Glomerular endothelial cell (primary cell): ENCODE measurements at places on chromosomes 2 and 18. TPM values are rescaled to one million over a fixed set of nuclear protein-coding genes. Genes with fewer than 3 reads are reported as not detected.

- no peak for DNase-seq
These were observed 5.7 kb downstream of the SMC6 start for GRCh38 chr2:17747684-17748452.

Gene ABCG8
- not detected in 2 replicates for total RNA-seq

Gene REEP1
- total RNA-seq, result 0.05 and 0.06 TPM in 2 replicates

GRCh38 chr2:1976728-1977416, 232.6 kb upstream of the PXDN start:
- no peak for DNase-seq

DNA sequence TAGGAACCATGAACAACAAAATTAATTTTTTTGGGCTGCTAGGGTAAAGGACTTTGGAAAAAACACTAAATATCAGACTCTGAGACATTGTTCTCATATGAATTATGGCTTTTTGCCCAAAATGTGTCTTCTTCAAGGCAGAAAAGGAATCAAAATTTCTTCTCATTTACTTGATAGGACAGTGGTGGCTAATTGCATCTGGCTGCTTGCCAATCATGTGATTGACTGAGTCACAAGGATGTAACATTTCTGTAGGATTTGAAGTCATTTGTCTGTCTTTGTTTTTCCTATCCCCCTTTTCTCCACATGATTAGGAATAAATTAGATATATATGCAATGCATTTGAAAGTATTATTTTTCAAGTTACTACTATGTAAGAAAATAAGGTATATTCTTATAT, 130.2 kb downstream of the SLC4A10 start:
- no peak for DNase-seq

- DNase-seq, result peak; percentile 68
These were observed 8.0 kb upstream of the ITGB6 start for GRCh38 chr2:160207804-160208654.

Gene C2orf78
- not detected in 2 replicates for total RNA-seq

GRCh38 chr18:68233018-68233417, 481.9 kb downstream of the TMX3 start:
- DNase-seq, result no peak

DNA sequence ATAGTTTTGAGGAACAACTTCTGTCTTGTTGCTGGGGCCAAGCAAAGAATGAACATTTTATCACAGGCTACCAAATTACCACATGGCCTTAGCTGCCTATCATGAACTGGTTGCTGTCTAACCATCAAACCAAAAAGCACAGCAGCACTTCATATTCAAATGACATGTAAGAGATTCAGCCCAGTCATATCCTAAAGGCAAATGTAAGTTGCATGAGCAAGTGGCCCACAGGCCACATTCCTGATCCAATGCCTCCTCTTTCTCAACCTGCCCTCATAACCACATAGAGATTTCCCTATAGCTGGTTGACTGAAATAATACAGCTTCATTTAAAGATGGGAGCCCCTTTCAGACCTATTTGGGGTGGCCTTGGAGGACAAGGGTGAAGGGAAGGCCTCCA, 572.3 kb downstream of the IRS1 start:
- no peak for DNase-seq

DNA sequence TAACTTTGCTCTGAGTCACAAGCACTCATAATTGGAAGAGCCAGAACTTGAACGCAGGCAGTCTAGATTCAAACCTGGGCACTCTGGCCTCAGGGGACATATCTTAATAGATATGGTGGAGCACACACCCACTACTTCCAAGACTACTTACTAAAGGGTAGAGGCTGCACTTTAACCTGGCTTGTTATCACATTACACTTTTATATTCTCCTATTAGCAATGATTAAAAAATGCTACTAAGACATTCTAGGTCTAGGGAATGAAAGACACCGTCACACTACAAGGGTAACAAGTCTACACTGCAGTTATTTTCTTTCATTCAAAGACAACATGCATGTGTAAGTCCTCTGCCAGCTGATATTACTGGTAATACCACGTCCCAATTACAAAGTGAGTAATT, 258.8 kb downstream of the ZNF521 start:
- DNase-seq, result no peak

Gene TMEFF2
- not detected in 2 replicates for total RNA-seq

GRCh38 chr2:228681426-228681825, 499.9 kb upstream of the SPHKAP start:
- DNase-seq, result no peak

- DNase-seq, result no peak
These were observed 11.8 kb downstream of the CYRIA start for GRCh38 chr2:16653799-16654198.

- DNase-seq, result no peak
These were observed 376.3 kb upstream of the UBE2E3 start for GRCh38 chr2:180604077-180604476.

Gene DAW1
- 0.58 TPM in 1 of 2 replicates, not detected in the other for total RNA-seq

- DNase-seq, result peak; percentile 52
These were observed 456.6 kb upstream of the UBE2E3 start for GRCh38 chr2:180523621-180524340.

DNA sequence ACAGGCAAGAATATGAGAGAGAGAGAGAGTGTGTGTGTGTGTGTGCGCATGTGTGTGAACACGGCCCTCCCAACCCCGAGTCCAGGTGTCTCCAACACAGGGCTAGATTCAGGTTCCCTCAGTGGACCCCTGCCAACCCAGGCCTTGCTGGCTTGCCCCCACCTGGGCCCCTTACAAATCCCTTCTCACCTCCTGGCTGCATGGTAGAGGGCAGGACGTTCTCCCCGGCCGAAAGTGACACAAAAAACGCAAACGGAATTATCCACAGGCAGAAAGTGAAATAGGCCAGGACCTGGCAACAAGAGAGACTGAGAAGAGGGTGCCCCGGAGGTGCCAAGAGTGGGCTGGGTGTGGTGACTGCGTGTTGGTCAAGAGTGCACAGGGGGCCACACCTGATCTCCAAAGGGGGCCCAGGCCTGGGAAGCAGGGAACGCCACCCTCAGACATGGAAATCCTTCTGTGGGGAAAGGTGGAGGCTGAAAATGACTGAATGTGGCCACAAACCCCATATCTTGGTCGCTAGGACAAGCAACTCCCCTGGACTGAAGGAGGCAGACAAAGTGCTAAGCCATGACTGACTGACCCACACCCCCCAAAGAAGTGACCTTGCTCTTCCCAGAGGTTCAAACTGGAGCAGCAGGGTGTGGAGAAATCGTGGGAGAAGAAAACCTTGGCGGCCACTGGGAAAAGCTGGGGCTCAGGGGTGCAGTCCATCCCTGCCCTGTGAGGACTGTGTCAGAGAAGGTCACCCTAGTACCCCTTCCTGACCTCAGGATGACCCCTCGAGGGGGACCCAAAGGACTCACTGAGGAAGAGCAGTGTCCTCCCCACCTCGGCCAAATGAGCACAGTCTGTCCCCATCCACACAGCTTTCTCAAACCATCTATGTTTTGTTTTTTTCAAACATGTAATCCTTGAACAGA, 5.7 kb downstream of the TEX261 start:
- no peak for DNase-seq

DNA sequence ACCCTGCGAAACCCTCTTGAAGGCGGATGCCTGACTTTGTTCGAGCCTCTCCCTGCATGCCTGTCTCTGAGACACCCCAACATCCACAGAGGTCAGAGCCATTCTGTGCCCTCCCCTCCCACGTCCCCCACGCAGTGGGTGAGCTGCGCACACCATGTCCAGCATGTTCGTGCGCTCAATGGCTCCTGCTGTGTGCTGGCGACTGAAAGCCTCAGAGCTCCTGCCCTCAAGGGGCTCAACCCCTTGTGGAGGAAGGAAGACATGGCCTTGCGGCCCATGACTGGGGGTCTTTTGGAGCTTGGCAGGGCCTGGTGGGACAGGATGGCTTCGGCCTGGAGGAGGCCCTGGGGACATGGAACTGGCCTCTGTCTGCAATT, 45.7 kb downstream of the ANKMY1 start:
- no peak for DNase-seq

GRCh38 chr18:51041677-51042352, 11.8 kb downstream of the SMAD4 start:
- no peak for DNase-seq

- no peak for DNase-seq
These were observed 9.9 kb downstream of the ST3GAL5 start for GRCh38 chr2:85878719-85879370.

DNA sequence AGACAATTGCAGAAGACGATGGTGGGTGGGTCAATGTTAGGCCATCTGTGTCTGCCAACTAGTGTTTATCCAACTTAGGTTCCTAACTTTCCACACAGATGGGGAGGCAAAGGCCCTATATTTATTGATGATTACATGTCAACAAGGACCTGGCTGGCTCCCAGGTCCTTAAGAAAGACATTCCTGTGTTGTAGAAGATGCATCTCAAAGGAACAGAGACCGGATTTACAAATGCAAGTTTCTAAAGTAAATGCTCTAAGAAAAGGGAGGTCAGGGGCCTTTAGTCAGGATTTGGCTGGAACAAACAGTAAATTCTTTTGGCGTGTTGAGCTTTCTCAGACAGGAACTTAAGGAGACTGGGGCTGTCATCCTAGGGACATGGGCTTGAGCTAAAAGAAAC, 175.0 kb downstream of the SH3BP4 start:
- DNase-seq, result no peak

DNA sequence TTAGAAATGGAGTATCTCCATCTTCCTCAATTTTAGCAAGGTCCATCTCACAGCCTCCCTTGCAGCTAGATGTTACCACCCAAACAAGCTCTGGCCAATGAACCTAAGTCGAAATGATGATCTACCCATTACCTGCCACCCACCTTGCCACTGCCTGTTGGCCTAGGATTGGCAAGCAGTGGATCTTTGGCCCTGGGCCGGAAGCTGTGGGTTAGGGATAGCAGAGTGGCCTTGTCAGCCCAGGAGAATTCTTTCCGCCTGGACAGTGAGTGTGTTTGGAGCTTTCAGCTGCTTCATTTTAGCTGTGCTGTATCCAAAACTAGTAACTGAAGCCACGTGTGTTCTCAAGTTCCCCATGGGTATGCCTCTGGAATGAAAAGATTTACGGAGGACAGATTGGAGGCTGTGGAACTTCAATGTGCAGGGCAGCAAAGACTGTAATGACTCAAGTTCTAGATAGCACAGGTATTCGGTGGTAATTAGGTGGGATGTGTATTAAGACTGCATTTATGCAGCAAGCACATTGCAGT, 7.7 kb upstream of the PARD6G start:
- no peak for DNase-seq

DNA sequence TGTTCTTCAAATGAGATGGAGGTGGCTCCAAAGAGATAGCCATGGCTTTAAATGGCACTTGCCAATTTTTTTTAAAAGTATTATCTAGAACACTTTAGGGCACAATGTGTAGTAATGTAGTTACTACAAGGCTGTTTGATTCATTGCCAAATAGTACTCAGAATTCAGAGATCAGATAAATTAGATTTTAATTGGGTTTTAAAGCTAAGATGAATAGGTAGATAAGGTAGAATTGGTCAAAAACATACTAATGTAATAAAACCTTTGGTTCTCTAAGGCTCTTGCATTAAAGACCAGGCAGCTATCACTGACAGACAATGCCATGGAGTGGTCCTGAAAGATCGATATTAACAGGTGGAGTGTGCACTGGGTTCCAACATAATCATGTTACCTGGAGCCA, 365.9 kb downstream of the LRRTM1 start:
- DNase-seq, result no peak

DNA sequence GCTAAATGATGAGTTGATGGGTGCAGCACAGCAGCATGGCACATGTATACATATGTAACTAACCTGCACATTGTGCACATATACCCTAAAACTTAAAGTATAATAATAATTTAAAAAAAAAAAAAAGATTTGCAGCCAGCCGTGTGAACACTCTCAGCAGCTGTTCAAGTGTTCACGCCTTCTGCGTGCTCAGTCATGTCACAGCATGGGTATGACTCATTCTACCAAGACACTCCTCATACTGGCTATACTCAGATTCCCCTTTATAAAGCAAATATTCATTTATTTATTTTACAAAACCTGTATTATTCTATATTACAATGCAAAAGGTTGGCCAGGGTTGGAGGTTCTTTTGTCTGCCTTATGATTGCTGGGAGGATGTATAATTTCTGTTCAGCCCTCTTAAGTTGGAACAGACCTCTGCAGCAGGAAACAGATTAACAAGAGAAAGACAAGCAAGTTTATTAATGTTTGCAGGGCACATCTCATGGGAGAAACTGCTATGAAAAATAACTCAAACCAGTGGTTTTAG, 1230.6 kb upstream of the CHAC2 start:
- no peak for DNase-seq

Gene OXER1
- total RNA-seq, result not detected in 2 replicates
